GM23248 (cell line): ENCODE measurements at places on chromosomes 1 and 21. TPM values are rescaled to one million over a fixed set of nuclear protein-coding genes. Genes with fewer than 3 reads are reported as not detected.

GRCh38 chr21:34807146-34807880 lies 138.5 kb downstream of the CLIC6 start:
- peaks cover 54% of the 10 kb centered on the region for H3K4me1 ChIP-seq
- DNase-seq, result peak; percentile 97
- H3K36me3 ChIP-seq, result peaks cover 37% of the 10 kb centered on the region
- H3K4me3 ChIP-seq, result peak overlapping the region; percentile 39
- H3K27ac ChIP-seq, result peak overlapping the region; percentile 100

DNA sequence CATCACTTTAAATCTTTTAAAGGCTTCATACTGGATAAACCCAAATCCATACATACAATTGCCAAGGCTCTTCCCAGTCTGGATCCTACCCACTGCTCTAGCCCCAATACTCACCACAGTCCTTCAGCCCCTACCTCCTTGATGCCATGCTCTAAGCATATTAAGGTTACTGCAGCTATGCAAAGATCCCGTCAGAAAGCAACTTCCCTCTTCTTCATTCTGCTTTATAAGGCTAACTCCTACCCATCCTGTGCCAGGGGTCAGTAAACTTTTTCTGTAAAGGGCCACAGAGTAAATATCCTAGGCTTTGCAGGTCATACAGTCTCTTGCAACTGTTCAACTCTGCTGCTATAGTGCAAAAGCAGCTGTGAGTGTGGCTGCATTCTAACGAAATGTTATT lies 34.3 kb upstream of the MTF1 start:
- no peak for DNase-seq
- H3K4me1 ChIP-seq, result peaks cover 9% of the 10 kb centered on the region
- peaks cover 21% of the 10 kb centered on the region for H3K36me3 ChIP-seq

DNA sequence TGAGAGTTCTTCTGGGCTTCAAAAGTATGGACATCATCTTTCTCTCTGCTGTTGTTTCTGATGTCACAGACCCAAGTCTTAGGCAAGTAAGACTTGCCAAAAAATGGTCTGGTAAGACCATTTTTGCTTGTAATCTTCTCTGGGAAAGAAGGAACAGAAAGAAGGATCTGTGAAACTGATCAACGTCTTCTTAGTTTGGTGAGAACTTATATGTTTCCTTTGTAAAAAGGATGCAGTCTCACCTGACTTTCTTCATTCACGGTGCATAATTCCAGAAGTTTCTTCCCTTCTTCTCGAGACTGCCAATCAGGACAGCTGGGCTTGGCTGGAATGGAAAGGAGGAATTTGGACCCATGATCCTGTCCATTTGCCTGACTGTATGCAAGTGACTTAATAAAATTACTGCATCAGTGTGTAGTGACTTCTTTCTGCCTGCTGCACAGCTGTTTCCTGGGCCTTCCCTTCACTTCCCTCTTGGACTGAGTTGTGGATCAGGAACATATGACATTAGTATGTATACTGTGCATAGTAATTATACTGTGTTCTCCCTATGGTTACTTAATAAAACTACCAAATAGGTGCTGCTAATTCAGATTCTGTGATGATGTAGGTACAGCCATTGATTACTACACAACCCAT lies 7.6 kb upstream of the DENND1B start:
- peak overlapping the region; percentile 75 for H3K27ac ChIP-seq
- no peak overlapping the region for H3K4me3 ChIP-seq
- H3K36me3 ChIP-seq, result no peaks in the 10 kb centered on the region
- H3K27me3 ChIP-seq, result no peaks in the 10 kb centered on the region
- DNase-seq, result peak; percentile 17

GRCh38 chr1:43452789-43453441 lies 816 bp downstream of the HYI start:
- H3K4me3 ChIP-seq, result peak overlapping the region; percentile 74
- H3K27ac ChIP-seq, result peak overlapping the region; percentile 63
- peaks cover 4% of the 10 kb centered on the region; the same call in 1 of the 2 replicates for H3K4me1 ChIP-seq
- H3K27me3 ChIP-seq, result no peaks in the 10 kb centered on the region

DNA sequence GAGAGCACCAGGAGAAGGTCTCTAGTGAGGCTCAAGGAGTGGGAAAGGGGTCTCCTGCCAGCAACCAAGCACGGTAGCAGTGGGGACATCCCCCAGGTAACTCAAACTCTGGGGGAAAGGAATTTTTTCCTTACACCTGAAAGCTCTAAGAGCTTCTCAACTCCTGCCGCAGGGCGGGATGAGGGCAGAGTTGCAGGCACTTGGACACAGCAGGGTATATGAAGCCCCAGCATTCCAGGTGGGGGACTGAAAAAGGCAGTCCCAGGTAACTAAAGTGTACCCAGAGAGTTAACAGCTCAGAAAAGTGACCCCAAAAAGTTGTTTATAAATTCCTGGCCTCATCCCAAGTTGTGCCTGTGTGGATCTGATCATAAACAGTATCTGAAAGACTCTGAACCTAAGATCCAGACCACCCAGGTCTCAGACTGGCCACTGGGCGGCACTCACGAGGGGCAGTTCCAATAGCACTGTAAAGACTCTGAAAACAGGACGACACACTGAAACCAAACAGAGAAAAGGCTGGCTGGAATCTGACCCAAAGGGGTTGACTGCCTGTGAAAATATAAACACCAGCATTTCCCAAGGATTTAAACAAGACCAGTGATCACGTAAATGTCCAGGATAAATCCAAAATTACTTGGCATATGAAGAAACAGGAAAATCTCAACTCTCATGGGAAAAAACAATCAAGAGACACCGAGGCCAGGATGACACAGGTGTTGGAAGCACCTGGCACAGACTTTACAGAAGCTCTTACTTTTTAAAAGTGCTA lies 47.5 kb downstream of the HSF2BP start:
- peaks cover 10% of the 10 kb centered on the region for H3K4me1 ChIP-seq
- H3K36me3 ChIP-seq, result no peaks in the 10 kb centered on the region
- H3K27me3 ChIP-seq, result no peaks in the 10 kb centered on the region
- no peak overlapping the region for H3K27ac ChIP-seq

Gene SPRR2E
- total RNA-seq, result not detected in 2 replicates

DNA sequence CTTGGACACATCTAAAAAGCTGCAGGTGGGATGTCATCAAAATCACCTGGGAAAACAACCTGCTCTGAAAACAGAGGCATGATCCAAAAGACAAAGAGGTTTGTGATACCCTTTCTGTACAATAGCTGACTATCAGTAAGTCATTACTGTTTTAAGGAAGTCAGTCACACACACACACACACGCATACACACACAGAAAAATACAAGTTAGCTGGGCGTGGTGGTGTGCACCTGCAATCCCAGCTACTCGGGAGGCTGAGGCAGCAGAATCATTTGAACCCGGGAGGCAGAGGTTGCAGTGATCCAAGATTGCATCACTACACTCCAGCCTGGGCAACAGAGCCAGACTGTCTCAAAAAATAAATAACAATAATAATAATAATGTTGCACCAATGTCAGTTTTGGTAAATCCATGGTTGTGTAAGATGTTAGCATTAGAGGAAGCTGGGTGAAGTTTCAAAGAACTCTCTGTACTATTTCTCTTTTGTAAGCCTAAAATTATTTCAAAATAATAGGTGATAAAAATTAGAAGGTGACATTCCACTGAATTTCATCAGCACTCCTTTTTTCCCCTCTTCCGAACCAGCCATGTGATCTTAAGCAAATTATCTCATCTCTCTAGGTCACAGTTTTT lies 9.9 kb upstream of the HLCS start:
- no peak for DNase-seq
- no peak overlapping the region for H3K4me3 ChIP-seq
- H3K27ac ChIP-seq, result no peak overlapping the region

- no peaks in the 10 kb centered on the region for H3K4me1 ChIP-seq
- H3K4me3 ChIP-seq, result no peak overlapping the region
- H3K36me3 ChIP-seq, result no peaks in the 10 kb centered on the region
- H3K27ac ChIP-seq, result no peak overlapping the region
Measured at GRCh38 chr21:37799211-37800056, 116.8 kb downstream of the KCNJ6 start.

Gene TAS1R3
- 0.54 TPM in 1 of 2 replicates, not detected in the other for total RNA-seq

DNA sequence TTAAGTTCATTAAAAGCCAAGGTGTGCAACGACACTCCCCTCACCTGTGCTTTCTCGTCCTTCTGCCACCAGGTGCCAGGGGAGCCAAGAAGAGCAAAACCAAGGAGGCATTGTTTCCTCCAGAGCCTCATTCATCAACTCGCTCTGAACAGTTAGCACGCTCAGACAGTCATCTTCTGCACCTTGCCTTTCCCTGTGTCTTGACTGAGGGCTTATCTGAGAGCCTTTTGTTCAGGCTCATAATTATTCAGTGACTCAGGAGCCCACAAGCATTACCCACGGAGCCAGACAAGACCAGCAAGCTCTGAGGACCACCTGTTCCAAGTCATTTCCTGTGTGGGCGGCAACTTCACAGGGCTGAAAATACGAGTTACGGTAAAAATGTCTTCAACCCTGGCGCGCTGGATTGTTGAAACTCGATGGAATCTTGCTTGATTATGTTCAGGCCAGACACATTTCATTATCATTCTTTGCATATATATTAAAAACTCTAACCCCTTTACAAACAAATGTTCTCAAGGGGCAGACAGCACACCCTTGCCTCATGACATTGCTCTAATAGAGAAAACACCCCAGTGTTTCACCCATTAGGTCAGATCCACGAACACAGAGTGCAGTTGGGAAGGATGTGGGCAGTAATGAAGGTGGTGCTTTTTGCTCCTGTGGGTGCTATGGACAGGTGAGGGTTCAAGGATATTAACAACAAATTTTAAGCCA lies 89.7 kb upstream of the RUNX1 start:
- H3K36me3 ChIP-seq, result no peaks in the 10 kb centered on the region
- H3K27me3 ChIP-seq, result no peaks in the 10 kb centered on the region
- H3K4me3 ChIP-seq, result no peak overlapping the region
- DNase-seq, result peak; percentile 61
- H3K4me1 ChIP-seq, result peaks cover 31% of the 10 kb centered on the region
- H3K27ac ChIP-seq, result no peak overlapping the region

GRCh38 chr1:87252406-87252805 lies 76.3 kb upstream of the LMO4 start:
- H3K36me3 ChIP-seq, result no peaks in the 10 kb centered on the region
- H3K27me3 ChIP-seq, result no peaks in the 10 kb centered on the region
- H3K4me3 ChIP-seq, result no peak overlapping the region
- peaks cover 16% of the 10 kb centered on the region for H3K4me1 ChIP-seq
- H3K27ac ChIP-seq, result peak overlapping the region; percentile 65

DNA sequence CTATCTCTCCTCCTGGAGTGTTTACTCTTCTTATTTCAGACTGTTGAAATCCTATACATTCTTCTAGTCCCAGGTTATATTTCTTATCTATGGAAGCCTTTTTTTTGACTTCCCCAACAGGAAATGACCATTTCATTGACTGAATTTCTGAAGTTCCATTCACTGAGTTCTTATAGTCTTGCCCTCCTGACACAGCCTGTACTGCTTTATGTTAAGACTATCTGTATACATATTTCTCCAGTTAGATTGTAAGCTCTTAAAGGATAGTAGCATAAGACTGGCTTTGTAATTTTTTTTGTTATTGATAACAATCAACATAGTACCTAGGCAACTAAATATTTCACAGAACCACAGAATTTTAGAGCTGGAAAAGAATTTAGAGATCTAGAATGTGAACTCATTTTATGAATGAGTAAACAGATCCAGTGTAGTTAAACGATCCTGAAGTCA lies 14.9 kb upstream of the MACF1 start:
- no peaks in the 10 kb centered on the region for H3K27me3 ChIP-seq
- H3K36me3 ChIP-seq, result no peaks in the 10 kb centered on the region
- H3K27ac ChIP-seq, result peak overlapping the region; percentile 67

- no peak overlapping the region for H3K4me3 ChIP-seq
- no peaks in the 10 kb centered on the region for H3K36me3 ChIP-seq
- no peak for DNase-seq
- H3K27ac ChIP-seq, result no peak overlapping the region
Measured at GRCh38 chr1:56939209-56939608, 26.6 kb downstream of the C8B start.

DNA sequence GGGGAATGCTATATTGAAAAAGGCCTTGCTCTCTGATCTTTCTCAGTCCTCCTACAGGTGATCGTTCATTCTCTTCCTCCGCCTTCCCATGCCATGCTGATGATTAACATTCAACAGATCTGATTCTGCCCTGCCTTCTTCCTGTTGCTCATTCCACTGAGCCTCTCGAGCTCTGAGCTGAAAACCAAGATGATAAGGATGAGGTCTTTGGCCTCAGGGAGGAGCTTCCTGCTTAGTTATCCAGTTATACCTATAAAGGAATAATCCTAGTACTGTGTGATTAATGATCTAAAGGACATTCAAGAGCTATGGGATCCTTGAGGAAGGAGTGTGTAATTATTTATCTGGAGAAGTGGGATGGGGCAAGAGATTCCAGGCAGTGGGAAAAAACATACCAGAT lies 25.2 kb upstream of the MAP3K7CL start:
- DNase-seq, result peak; percentile 59
- no peaks in the 10 kb centered on the region for H3K27me3 ChIP-seq
- no peak overlapping the region for H3K27ac ChIP-seq
- no peak overlapping the region for H3K4me3 ChIP-seq

Gene ZNF648
- total RNA-seq, result not detected in 2 replicates

DNA sequence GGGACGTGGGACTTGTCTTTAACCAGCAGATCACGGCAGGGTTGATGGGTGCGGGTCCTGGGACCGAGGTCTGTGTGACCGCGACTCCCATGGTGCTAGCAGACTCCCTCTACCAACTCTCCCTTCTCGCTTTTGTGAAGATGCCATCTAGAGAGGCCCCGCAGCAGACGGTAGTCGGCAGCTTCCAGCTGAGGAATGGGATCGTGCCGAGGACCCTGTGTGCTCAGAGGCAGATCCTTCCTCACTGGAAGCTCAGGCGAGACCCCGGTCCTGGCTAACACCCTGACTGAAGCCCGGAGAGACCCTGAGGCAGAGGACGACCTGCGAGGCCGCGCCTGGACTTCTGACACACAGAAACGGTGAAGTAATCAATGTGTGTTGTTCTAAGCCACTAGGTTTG lies 12.5 kb upstream of the SPATC1L start:
- H3K4me1 ChIP-seq, result no peaks in the 10 kb centered on the region
- H3K4me3 ChIP-seq, result no peak overlapping the region
- peaks cover 17% of the 10 kb centered on the region; the same call in 1 of the 2 replicates for H3K36me3 ChIP-seq
- no peaks in the 10 kb centered on the region for H3K27me3 ChIP-seq

Gene FAM177B
- not detected in 2 replicates for total RNA-seq

- H3K4me3 ChIP-seq, result no peak overlapping the region
- peaks cover 6% of the 10 kb centered on the region; the same call in 1 of the 2 replicates for H3K4me1 ChIP-seq
- H3K27me3 ChIP-seq, result no peaks in the 10 kb centered on the region
- H3K27ac ChIP-seq, result no peak overlapping the region
Measured at GRCh38 chr1:86991549-86992186, 77.2 kb downstream of the HS2ST1 start.

Gene PRMT2
- 130 and 171 TPM in 2 replicates for total RNA-seq

DNA sequence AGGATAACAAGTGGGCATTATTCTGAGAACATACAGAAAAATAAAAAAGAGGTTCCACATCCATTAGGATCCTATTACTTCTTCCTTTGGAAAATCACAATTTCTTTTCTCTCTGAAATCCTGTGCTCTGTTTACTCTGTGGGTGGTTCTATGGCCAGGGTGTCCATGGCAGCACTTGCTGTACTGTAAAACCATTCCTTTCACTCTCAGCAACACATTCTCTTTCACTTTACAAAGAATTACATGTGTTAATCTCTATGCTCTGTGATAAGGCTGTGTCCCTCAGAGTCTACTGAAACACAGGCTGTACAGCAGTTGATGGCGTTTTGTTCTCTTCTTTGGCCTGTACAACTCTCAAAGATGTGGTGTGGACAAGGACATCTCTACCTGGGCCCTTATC lies 524.1 kb downstream of the PTBP2 start:
- peaks cover 8% of the 10 kb centered on the region for H3K4me1 ChIP-seq
- no peaks in the 10 kb centered on the region for H3K27me3 ChIP-seq
- peak; percentile 4 for DNase-seq
- H3K36me3 ChIP-seq, result no peaks in the 10 kb centered on the region
- H3K4me3 ChIP-seq, result no peak overlapping the region

Gene C1QB
- total RNA-seq, result not detected in 2 replicates

Gene TAS1R2
- not detected in 2 replicates for total RNA-seq

GRCh38 chr1:180860535-180860934 lies 52.2 kb upstream of the KIAA1614 start:
- H3K27ac ChIP-seq, result no peak overlapping the region
- H3K4me1 ChIP-seq, result peaks cover 5% of the 10 kb centered on the region
- no peaks in the 10 kb centered on the region for H3K27me3 ChIP-seq
- H3K4me3 ChIP-seq, result no peak overlapping the region
- H3K36me3 ChIP-seq, result no peaks in the 10 kb centered on the region
